NT2/D1 (cell line): ENCODE measurements at places on chromosomes 1 and 21.

DNA sequence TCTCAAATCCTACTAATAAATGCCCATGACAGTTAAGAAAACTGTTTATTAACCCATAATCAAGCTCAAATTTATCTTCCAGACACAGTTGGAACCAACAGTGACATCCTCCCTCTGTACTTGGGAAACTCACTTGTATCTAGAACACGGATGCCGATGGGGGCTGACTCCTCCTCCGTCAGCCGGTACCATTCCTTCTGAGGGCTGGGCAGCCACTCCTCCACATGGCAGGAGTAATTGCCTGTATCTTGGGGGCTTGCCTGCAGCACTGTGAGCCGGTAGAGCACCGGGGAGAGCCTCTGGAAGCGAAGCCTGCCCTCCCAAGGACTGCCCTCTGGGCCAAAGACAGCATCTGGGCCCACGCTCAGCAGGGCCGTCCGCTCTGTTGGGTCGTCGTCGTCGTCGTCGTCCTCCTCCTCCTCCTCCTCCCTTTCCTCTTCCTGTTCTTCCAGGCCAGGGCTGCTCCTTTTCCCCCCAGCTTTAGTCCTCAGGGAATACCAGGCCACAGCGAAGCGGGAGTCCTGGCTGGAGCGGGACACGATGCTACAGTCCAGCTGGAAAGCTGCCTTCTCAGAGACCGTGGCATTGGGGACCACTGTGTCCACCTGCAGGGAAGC is 8.5 kb upstream of the CD58 start:
- DNase-seq, result no peak

GRCh38 chr1:62436466-62437272 is at the start of gene USP1:
USP1 (plus strand) TSS chr1:62437049; CDS start chr1:62439868, 2,819 bp downstream.
- DNase-seq, result peak; percentile 100

DNA sequence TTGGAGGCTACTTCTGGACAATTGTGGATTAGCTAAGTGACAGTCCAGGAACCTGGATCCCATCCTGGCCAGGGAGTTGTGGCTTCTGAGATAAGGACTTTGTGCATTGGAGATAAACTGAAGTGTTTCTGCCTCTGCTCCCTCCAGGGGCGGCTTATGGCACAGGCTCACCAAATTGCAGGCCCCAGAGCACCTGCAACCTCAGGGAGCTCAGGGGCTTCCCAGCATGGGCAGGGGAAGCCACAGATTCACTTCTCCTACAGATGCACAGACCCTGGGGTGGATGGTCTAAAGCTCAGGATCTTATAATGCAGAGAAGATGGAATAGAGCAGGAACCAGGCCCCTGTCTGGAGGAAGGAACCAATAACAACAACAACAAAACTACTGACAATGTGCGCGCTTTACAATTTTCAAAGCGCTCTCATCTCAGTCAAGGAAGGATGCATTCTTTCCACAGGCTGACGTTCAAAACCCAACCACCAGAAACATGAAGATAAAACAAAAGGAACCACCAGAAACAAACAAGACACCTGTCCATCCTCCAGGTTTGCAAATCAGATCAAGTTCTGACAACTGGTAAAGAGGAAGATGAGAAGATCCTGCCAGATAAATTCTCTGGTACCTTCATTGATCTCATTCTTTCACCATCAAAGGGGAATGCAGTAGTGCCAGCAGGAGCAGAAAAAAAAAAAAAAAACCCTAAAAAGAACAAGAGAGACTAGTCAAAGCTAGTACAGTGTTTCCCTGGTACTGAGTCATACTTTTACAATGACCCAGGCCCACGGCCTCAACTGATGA is 121.0 kb upstream of the IRF2BP2 start:
- no peak for DNase-seq

DNA sequence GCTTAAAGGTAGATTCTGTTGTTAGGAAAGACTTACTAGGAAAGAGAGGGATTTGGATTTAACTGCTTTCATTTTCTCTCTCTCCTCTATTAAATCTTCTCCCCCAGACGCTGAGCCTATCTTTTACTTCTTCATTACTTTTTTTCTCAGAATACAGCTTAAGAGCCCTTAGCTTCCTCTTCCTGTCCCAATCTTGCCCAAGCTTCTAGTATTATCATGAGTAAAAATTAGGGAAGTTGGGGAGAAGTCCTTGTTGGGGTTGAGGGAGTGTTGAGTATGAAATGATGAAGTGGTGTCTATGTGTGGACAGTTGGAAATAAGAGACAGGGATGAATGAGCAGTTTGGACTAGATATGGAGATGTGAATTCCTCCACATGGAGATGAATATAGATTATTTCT is 35.0 kb downstream of the ACP6 start:
- no peak for DNase-seq

DNA sequence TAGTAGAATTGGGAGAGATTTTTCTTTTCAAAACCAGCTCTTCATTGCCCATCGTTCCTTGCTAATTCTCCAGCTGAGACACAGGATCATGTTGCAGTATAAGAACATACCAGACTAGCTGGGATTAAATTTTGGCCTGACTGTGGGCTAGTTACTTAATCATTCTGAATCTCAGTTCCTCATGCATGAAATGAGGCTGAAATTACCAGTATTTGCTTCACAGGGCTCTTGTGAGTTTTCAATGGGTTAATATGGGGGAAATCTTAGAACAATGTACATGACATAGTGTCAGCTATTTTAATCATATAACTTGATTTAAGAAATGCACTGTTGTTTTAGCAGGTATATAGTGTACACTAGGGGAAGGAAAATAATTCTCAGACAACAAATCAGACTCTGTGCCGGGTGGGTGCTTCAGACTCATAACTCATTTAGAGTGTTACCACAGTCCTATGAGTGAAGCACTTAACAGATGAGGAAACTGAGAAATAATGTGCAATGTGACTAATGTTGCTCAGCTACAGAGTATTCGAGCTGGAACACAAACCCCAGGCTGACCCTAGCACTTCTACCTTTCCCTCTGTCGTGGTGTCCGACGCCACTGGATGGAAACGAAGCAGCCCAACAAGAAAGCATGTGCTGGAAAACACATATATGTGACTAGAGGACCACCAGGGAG is 137.6 kb upstream of the SGIP1 start:
- DNase-seq, result no peak

DNA sequence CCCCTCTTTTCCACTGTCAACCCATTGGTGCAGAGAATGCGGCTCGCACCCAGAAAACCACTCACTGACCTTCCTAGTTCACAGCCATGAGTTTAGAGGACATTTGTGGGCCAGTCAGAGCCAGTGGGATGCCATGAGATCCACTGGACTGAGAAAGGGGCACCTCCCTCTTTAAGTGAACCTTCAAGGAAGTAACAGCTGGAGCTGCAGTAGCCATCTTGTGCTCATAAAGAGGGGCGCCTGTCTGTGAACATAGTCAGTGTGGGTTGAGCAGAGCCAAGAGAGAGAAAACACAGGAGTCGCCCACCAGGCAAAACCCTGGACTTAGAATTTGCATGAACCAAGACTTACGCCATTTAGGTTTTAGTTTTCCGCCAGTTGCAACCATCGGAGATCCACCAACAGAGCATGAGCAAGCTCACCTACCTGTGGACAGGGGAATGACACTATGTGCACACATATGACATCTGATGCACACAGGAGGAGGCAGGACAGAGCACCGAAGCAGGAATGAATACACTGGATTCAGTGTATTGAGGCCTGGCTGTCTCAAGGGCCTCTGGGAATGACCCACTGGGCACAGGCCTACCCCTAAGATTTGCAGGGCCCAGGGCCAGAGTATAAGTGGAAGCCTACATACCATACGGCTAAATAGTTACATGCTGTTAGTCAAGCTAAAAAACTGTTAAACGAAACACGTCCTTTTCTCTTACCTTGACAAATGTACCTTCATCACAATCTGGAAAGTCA is 151.6 kb downstream of the GRIK3 start:
- no peak for DNase-seq

- no peak for DNase-seq
Measured at GRCh38 chr21:42091899-42092508, 20.9 kb downstream of the UMODL1 start.

- DNase-seq, result no peak
Measured at GRCh38 chr1:210455840-210456603, 127.3 kb downstream of the HHAT start.

DNA sequence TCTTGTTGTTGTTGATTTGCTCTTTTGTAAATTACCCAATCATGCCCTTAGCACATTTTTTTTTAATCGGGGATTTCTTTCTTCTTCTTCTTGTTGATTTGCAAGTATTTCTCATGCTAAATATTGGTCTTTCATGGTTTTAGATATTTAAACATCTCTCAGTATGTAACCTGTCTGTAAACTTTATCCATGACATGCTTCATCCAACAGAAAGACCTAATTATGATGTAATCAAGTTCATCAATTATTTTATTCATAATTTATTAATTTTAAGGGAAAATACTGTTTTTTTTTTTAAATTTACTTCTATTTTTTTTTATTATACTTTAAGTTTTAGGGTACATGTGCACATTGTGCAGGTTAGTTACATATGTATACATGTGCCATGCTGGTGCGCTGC is 69.8 kb downstream of the TNFSF18 start:
- no peak for DNase-seq

DNA sequence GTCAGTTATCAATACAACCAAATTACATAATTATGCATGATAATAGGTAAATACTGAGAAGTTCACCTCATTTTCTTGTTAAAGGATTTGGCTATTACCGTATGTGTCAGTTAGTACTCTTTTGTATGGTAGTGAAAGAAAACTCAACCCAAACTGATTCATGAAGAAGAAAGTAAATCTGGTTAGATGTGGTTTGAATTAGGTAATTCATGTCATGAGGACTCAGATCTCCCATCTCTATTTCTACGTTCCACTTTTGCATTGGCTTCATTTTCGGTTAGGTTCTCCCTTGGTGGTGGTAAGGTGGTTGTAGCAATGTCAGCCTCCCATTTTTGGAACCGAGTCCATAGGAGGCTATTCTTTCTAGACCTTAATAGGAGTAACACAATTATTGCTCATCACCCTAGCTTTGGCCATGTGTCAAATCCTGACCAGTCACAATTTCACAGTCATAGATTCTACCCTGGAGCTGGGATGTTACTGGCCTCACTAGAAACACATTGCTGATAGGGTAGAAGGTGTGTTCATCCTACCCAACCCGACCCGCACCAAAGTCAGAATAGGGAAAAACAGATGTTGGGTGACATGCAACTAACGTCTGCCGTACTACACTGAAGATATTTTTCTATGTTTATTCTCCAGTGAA is 97.6 kb downstream of the OSBPL9 start:
- no peak for DNase-seq

DNA sequence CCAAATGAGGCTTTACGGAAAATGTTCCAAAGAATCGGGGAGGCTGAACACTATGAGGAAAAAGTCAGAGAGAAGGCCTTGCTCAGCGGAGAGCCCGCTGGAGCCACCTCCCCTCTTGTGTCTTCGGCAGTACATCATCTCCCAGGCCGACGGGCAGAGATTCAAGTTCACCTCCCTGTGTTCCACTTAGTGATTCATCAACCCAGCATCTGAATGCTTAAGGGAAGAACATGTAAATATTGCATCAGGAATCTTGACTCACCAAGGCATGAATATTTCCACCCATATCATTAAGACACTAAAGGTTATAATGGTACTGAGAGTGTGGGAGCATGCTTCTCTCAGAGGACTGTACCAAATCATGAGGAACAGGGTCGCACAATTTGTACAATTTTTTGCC is 172.5 kb downstream of the ST6GALNAC5 start:
- DNase-seq, result no peak

GRCh38 chr1:98253145-98253544 is 332.3 kb upstream of the DPYD start:
- DNase-seq, result peak; percentile 22

DNA sequence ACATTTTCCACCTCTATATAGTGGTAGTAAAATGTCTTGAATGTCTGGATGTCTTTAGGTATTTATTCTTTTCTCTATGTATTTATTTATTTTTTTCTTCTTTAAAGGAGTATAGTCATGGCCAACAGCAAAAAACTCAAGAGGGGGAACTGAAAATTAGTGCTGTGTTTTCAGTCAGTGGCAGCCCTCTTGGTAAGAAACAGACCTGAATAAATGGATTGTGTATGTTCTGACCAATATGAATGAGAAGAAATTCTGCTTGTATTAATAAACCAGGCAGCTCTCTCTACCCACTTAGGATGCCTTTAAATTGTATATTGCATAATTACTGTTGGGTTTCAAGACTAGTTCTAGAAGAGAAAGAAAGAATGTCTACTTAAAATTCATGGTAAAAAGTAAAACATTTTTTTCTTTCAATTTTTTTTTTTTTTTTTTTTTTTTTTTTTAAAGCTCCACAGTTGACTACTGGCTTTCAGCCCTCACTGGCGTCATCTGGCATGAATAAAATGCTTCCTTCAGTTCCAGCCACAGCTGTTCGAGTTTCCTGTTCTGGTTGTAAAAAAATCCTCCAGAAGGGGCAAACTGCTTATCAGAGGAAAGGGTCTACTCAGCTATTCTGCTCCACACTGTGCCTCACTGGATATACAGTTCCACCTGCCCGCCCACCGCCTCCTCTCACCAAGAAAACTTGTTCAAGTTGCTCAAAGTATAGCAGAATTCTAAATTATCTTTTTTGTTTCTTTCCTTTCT is 101.6 kb downstream of the ZMYM4 start:
- DNase-seq, result no peak

DNA sequence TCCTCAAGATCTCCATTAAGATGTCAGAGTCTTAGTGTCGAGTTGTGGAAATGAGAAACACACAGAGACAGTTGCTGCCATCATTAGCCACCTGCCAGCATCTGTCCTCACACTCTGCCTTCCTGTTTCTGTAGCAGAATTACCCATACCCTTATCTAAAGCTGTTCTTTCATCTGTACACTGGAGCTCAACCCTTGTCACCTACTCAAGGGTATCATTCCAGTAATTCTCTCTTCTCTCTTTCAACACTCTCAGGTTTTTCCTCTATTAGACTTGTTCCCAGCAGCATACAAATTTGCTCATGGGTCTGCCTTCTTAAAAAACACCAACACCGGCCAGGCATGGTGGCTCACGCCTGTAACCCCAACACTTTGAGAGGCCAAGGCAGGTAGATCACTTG is 27.4 kb upstream of the RNF2 start:
- DNase-seq, result no peak

- DNase-seq, result no peak
Measured at GRCh38 chr1:9086045-9086444, 16.6 kb upstream of the SLC2A5 start.

GRCh38 chr1:111475701-111476100 is 1.9 kb downstream of the C1orf162 start:
- DNase-seq, result no peak

DNA sequence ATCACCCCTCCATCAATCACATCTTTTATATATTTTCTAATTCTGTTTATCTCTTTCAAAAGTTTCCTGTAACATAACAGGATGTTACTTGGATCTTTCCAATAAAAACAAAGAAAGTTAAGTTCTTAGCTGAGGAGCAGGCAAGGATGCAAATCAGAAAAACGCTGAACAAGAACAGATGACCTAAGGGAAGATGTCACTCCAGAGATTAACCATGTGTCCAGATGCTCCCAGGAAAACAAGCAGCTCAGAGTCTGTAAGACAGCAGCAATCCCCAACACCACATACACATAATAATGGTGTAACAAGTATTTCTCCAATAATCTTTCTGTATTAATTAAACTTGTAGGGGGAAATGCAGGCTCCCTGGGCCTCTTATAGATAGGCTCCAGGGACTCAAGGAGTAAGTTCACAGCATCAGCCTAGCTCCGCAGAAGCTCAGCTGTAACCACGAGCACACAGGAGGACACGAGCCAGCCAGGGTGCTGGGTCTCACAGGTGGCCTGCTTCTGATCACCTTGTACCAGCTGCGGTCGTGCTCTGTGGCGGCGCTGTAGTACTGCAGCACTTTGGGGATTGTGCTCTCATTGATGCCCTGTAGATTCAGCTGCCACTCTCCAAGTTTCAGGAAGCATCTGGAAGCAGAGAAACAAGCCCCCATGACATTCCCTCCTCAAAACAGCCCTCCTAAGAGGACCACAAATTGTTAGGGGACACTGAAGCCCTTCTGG is 33.1 kb upstream of the EXOSC10 start:
- DNase-seq, result no peak
